Left kidney (tissue), 8 donors: ENCODE measurements at places on chromosomes 6 and 20. TPM values are rescaled to one million over a fixed set of nuclear protein-coding genes. Genes with fewer than 3 reads are reported as not detected.

DNA sequence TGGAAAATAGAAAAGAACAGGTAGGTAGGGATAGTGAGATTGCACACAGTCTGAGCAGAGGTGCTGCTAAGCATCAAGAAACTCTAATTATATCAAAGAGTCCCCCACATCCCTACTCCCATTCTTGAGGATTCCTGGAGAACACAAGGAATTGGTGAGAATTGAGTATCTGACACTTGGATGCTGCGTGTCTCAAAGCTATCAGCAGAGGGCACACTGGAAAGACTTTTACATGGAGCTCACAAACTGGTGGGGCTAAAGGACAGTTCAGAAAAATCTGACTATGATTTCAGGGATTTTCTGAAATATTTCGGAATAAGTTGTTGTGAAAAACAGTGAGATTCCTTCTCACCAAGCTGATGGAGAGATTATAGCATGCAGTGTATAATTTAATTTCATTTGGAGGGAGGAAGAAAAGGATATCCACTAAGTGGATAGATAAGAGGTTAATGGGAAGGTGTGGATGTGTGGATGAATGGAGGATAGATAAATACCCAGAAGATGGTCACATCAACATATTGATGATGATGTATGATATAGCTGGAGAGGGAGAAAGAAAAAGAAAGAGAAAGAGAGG is 215.4 kb upstream of the DEFB112 start:
- no peak for DNase-seq

DNA sequence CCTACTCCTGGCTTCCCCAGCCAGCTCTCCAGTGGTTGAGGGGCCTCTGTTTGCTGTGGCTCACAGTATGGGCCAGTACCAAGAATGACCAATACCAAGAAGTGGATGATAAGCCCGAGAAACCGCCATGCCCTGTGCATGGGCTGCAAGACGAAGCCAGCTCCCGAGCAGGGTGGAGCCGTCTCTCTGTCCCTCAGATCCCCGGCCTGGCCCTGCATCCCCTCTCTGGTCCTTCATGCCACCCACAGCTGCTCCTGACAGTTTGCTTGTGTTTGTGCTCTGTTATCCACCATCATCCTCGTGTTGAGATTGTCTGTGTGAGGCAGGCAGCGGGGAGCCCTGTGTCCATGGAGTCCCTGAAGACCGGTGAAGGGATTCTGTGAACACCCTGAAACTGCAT is 36.1 kb downstream of the GABRR2 start:
- DNase-seq: no peak

GRCh38 chr6:163814494-163815364 is 400.2 kb downstream of the QKI start:
- no peak for DNase-seq

- no peak for DNase-seq
These were observed 122.9 kb downstream of the AKAP7 start for GRCh38 chr6:131258010-131258652.

DNA sequence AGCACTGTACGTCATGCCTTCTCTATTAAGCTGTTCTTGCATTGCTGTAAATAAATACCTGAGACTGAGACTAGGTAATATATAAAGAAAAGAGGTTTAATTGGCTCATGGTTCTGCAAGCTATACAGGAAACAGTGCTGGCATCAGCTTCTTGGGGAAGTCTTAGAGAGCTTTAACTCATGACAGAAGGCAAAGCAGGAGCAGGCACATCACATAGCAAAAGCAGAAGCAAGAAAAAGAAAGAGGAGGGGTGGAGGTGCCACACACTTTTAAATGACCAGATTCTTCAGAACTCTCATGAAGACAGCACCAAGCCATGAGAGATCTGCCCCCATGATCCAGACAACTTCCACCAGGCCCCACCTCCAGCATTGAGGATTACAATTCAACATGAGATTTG is 30.1 kb downstream of the CYB5R4 start:
- no peak for DNase-seq

DNA sequence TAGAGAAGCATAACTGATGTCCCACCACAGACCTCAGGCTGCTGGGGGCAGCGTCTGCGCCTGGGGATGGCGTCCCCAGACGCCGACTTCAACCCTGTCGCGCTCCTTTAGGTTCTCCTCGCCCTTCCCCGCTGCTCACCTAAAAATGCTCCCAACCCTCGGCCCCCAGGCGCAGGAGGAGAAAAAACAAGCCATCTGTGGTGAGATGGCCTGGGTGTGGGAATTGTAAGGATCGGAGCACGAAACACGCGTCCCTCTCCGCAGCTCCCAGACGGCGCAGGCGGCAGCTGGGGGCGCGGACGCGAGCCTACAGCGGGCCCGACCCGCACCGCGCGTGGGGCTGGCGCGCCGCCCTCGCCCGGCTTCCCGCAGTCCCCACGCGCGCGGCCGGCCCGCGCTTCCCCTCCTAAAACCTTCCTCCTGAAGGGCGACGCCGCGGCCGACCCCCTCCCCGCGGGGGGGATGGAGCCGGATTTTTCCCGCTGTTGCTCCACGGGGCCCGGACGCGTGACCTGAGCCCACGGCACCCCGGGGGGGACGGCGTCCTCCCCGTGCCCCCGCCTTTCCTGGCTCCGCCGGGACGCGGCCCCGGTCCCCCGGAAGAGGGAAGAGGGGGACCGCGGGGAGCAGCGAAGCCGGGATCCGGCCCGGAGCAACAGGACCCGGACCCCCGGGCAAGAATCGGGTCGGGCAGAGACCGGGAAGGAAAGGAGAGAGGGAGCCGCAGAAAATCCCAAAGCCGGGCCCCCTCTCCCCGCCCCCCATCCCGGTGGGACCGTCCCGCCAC is 611 bp downstream of the EPB41L2 start:
- no peak for DNase-seq

- no peak for DNase-seq
These were observed 56.8 kb downstream of the SNX9 start for GRCh38 chr6:157879873-157880254.

- no peak for DNase-seq
These were observed 116.4 kb upstream of the KCNQ5 start for GRCh38 chr6:72505446-72505845.

GRCh38 chr20:59032713-59033059 is 551 bp upstream of the ATP5F1E start:
- no peak for DNase-seq

- peak; percentile 32 for DNase-seq
These were observed 173.9 kb downstream of the LRFN2 start for GRCh38 chr6:40413239-40413638.

The TNXB gene
- polyA plus RNA-seq: 4.7 TPM

The PLCB4 gene
- 18.9 TPM for polyA plus RNA-seq

The SLC22A23 gene
- polyA plus RNA-seq: 12.8 TPM

The INSM1 gene
- polyA plus RNA-seq: not detected

The CLIC1 gene
- polyA plus RNA-seq: 268 TPM

The C20orf173 gene
- polyA plus RNA-seq: not detected

The ASIP gene
- polyA plus RNA-seq: 0.70 TPM

The OPRM1 gene
- polyA plus RNA-seq: 0.08 TPM

The CEP85L gene
- 8.9 TPM for polyA plus RNA-seq

The OTOR gene
- not detected for polyA plus RNA-seq
